OCI-M1 (cell line): ENCODE measurements at places on chromosomes 2 and 18.

DNA sequence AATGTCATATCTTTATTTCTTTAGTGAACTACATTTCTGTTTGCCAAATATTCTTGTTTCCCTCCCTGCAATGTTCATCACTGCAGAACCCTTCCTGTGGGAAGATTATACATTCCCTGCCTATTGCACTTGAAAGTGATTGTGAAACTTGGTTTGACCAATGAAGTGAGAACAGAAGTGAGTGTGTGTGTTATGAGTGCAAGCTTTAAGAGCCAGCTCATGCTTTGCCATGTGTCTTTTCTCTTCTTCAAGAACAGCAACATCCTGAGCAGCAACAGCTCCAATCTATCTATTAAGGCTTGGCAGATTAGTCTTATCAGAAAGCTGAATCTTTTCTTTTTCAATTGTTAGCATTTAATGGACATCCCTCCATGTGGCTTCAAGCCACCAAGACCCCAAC is 42.0 kb upstream of the UBE2E3 start:
- no peak for DNase-seq

DNA sequence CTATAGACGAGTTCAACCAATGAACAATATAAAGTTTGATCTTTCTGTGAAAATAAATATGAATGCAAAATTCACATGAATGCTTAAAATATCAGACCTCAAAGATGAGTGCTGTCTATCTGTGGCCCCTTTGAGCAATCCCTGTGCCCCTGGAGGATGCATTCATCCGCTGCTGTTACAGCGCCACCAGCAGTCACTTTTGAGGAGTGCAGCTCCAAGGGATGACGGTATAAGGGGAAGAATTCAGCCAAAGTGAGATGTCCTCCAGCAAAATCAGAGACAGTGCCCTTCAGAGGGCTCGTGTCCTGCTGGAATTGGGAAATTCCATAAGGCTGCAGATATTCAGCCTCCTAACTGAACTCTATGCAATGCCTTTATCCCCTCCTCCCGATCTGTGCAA is 12.0 kb upstream of the CHRNA1 start:
- DNase-seq = peak; percentile 14

DNA sequence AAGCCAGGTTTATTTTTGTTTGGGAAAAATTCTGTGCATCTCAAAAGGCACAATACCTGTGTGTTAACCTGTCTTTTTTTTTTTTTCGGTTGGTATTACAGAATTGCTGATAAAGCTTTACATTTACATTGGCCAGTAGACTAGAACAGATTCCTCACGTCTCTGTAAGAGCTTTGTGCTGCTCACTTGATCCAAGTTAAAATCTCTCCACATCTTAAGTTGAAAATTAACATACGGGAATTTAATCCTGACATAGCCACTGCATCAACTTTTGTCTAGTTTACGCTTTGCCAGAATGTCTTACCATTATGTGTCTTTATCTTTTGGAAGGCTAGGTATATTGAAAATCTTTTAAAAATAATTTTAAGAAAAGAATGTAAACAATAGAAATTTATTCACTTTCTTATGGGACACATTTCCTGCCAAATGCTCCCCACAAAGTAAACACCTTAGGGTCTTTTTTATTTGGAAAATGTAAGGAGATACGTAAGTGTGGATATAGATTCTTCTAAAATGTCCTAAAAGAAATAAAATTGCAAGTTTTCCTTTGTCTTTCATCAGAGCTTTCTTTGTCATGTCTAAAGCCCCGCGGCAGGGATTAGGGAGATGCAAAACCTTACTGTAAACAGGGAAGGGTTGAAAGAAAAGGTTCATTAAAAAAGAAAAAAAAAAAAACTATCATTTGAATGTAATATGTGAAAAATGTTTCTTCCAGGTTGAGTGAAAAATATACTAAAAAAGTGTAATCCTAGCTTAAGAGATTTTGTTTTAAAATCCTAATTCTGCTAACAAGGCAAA is 912.8 kb downstream of the NRXN1 start:
- no peak for DNase-seq

- no peak for DNase-seq
Measured at GRCh38 chr2:197442857-197443256, 8.0 kb upstream of the SF3B1 start.

DNA sequence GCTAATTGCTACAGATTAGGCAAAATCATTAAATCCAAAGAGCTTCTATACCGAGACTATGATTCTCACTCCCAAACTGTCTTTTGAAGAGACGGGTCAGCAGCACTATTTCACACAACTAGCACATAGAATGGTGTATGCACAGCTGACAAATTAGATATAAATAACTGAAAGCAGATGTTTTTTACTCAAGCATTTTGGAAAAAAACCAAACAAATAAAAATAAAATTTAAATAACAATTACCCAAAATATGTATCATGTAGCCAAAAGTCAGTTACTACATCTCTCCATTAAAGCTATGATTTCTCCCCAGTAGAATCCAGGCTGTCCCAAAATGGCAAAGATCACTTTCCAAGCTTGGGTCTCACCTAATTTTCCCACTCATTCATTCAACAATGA is 107.9 kb downstream of the TMEM163 start:
- no peak for DNase-seq

DNA sequence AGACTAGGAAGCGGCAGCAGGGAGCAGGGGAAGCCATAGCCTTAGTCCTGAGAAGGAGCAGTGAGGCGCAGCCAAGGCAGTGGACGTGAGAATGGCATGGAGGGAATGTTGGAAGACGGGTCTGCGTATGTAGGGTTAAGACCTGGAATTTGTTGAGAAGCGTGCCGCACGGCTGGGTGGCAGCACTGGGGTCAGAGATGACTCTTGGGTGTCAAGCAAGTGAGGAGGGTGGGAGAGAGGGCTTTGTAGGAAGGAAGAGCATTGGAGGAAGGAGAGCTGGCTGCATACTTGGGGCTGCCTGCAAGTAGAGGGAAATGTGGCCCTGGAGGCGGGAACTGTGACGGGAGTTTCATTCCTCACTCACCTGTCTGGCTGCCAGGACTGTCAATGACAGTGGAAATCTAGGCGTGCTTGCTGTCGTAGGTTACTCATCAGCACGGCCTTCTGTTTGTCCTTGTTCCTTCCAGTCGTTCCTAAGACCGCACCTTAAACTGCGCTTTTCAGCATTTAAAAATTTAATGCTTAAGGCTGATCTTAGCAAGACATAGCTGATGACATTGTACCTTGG is 108.0 kb downstream of the ITGB1BP1 start:
- DNase-seq = no peak

DNA sequence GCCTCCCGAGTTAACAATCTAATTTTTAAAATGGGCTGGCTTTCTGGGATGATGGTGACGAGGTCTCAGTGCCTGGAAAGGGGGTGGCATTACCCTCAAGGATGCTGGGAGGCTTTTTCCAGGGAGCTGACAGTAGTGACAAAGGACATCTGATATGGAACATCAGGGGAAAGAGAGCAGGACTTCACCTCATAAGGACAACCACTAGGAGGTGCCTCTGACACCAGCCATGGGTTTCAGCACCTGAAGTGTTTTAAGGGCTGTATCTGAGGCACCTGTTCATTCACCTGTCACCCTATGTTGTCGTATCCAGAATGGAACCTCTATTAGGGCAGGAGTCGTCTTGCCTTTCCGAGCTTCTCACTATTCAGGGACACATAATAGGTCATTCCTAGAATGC is 10.8 kb downstream of the IL36B start:
- no peak for DNase-seq

- DNase-seq = no peak
Measured at GRCh38 chr2:38409156-38410102, 32.4 kb upstream of the ATL2 start.

DNA sequence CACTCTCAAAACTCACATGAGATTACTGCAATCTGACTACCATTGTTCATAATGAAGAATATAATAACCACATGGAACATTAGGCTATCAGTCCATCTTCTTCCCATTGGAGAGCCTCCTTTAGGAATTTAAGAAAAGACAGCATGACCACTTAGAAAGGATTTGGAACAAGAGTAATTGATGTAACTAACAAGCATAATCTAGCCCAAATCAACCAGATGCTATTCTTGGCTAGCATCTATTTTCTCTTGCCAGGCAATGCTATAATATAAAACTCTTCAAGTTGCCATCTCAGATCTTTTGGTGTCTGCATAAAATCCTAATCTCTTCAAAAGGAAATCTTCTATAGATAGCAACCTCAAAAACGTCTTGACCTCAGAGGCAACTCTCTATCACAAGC is 152.0 kb upstream of the REG3G start:
- no peak for DNase-seq

GRCh38 chr2:241933179-241933911 is 63.8 kb downstream of the RTP5 start:
- DNase-seq = no peak

DNA sequence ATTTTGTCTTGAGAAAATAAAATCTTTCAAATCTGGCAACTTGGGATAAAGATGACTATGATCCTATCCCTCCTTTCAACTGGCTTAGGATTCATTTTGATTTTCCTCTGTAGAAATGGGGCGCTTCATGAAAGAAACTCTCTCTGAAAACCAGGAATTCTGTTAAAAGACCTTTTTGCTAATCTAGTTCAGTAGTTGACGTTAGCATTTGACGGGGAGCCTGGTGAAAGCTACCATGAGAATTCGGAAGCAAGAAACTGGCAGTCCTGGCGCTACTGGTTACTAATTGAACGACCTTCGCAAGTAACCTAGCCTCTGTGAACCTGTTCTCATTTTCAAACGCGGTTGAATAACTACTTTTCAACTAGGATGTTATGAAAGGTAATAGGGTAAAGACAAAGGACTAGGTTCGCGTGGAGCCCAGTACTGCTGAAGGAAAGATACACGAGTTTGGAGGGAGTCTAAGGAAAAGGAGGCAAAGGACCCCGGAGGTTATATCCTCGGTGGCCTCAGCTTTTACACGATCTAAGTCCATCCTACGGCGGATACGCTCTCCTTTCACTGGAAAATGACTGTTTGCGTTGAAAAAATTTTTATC is 604 bp upstream of the STK11IP start:
- DNase-seq = no peak

DNA sequence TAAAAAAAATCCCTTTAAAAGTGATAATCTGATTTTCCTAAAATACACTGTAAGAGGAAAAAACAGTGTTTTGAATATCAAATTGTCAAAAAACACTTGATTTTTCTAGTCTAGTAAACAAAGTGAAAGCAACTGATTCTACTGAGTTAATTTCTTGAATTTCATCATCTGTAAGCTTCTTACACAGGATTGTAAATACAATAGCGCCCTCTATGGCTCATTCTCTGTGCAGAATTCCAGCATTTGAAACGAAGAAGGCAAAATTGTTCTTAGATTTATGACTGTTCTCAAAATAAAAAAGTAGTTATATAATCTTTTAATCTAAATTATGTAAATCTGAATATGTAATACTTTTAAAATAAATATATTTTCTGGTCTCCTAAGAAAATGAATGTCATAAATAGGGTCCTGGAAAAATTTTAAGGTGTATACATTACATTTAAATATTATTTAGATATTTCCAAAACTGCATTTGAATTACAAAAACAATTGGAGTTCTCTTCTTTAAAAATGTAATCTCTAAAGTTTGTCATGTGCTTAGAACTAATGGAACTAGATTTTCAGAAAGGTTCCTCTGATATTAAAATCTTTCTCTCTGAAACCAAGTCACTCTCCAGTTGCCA is 176.9 kb upstream of the MC4R start:
- peak; percentile 92 for DNase-seq

GRCh38 chr2:13093416-13093991 is 376.8 kb downstream of the TRIB2 start:
- DNase-seq = no peak

- no peak for DNase-seq
Measured at GRCh38 chr2:48991415-48992131, 162.7 kb downstream of the FSHR start.

GRCh38 chr2:74099271-74099670 is 48.4 kb downstream of the BOLA3 start:
- DNase-seq = no peak

- no peak for DNase-seq
Measured at GRCh38 chr2:56148825-56149224, 35.0 kb upstream of the CCDC85A start.

DNA sequence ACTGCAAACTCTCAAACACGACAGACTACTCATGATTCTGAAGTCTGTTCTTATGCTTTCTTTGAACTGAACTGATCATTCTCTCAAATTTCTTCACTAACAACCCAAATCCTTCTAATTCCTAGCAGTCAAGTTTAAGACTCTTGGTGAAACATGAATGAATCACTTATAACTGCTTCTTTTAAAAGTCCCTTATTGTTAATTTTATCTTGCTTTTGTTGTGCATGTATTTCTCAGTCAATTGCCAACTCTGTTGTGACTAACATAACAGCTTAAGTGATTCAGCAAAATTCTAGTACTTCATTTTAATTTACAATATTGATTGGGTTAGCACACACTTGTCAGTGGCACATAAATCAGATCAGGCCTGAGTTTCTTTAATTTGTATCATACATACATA is 357.0 kb upstream of the FSIP2 start:
- no peak for DNase-seq

DNA sequence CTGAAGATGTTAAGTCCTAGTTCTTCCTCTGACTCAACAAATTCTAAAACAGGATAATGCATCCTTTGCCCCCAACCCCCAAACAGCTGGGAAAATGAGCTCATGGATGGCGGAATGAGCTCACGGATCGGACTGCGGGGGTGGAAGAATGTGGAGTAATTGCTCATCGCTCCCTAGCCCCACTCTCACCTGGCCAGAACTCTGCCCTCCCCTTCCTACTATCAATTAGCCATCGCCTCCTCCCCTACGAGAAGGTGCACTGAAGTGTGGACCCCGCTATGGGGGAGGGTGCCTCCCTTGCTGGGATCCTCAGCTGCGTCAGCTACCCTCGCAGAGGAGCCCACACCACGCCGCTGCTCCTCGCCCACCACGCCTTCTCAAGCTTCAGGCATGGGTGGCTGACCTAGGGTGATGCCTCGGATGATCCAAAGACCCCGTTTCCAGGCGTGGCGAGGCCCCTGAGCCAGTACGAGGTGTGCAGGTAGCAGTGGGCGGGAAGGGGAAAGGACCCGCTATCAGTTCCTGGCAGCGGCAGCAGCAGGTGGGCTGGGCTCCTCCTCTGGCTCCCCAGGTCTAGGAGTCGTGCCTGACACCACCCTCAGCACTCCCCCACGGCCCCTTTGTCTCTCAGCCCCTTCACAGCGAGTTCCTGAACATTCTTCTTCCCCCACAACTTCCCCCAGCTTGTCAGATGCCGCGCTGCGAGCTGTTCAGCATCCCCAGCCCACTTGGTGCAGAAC is 82.1 kb upstream of the POMC start:
- no peak for DNase-seq

- DNase-seq = no peak
Measured at GRCh38 chr2:222311319-222311977, 12.7 kb upstream of the PAX3 start.

DNA sequence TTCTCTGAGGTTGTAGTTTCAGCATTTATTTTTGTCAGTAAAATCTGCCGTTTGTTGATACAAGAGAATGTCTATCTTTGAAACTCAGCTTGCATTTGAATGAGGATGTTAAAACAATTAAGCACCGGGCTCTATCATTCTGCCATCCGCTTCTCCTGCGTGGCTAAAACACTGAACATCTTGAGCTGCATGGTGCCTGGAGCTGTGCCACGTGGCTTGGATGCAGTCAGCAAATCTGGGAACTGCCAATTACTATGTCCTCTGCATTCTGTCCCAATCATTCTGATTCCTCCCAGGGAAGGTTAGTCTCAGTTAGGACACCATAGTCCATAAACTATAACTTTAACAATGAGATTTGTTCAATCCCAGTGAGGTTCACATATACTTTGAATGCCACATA is 598.4 kb downstream of the FBXO15 start:
- no peak for DNase-seq
